Renal cortical epithelial cell (primary cell): ENCODE measurements at places on chromosomes 13 and 19.

GRCh38 chr13:24927810-24928404 is 163.9 kb downstream of the RNF17 start:
- DNase-seq: no peak

DNA sequence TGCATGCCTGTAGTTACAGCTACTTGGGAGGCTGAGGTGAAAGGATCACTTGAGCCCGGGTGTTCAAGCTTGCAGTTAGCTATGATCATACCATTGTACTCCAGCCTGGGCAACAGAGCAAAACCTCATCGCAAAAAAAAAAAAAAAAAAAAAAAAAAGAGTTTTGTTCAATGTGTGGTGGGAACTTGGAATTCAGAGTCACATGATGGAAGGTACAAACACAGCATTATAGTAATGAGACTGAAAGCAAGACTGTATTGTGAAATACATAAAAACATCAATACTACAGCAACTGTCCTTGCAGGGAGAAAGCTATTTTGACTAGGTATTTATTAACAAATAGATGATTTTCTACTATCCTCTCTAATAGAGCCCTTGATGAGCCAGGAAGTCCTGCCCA is 393.2 kb downstream of the DLEU7 start:
- DNase-seq: peak; percentile 90

DNA sequence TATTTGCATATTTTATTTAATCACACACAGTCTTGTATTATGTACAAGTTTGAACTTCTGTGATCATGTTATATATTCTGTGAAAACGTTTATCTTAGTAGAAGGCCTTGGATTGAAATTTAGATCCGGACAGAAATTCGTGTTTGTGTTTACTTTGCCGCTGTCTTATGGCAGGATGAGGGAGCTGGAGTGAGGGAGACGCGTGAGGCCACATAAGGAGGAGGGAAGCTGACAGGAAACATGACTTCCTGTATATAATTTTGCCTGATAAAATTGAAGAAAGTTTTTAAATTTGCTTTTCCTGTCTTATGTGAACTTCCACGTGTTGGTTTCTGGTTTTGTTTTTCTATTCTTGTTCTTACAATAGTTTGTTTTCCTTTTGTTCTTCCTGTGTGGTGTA is 200.2 kb downstream of the MTUS2 start:
- no peak for DNase-seq

GRCh38 chr13:50572129-50572528 is 271.4 kb downstream of the DLEU7 start:
- DNase-seq: no peak

DNA sequence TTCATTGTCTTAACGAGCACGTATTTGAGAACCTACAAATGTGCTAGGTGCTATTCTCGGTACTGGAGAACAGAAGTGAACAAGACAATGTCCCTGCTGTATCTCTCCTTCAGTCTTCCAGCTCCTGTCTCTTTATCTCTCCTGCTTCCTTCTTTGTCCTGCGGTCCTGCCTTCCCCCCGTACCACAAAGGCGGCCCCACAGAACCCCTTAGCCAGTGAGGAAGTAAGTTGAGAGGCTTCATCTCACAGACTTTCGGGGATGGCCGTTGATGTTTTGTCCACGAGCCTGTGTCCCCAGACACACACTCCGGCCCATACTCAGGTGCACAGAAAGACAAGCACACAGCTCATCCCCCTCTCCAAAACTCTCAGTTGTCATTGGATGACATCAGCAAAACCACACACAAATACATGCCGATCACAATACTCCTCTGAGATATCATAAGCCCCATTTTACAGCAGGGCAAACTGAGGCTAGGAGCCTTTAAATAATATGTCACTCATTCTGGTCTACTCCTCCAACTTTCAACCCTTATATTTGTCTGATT is 507 bp upstream of the SWSAP1 start:
- DNase-seq: no peak

DNA sequence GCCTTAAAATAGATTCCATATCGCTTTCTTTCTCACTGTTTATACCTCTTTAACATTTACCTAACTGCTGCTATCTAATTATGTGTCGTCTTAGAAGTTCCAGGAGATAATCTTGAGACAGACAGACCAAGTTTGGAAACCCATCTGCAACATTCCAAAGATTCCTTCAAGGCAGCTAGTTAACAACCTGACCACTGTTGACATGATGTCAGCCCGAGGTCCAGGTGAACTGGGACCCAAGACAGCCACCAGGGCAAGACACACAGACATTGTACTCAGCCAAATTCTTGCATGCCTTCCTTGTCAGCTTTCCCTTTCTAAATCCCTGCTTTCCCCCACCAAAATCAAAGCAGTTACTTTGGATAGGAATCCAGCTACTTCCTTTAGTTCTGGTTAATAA is 1476.5 kb upstream of the PRR20A start:
- no peak for DNase-seq

- peak; percentile 63 for DNase-seq
Measured at GRCh38 chr13:60090574-60090973, 73.2 kb downstream of the DIAPH3 start.

DNA sequence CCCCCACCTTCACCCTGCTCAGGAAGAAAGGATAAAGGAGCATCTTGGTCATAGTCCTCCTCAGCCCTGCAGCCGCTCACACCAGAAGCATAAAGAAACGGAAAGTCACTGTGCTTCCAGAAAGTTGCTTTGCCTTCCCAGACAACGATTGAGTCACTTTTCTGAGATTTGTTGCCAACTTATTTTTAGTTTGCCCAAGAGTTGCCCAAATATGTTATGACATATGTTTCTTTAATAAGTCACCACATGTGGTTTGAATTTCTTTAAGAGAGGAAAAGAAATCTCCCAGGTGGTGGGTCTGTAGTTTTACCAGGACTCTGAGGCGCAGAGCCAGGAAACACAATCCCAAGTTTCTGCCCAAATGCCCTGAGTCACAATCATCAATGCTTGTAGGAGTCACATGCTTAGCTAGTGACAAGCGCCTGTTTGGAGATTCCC is 63.4 kb upstream of the LRCH1 start:
- peak; percentile 9 for DNase-seq

GRCh38 chr13:30334663-30335386 is 27.5 kb upstream of the KATNAL1 start:
- no peak for DNase-seq

GRCh38 chr19:48121909-48122371 is 11.3 kb upstream of the PLA2G4C start:
- DNase-seq: no peak

- DNase-seq: no peak
Measured at GRCh38 chr13:47168618-47169017, 271.8 kb upstream of the HTR2A start.

- DNase-seq: no peak
Measured at GRCh38 chr13:31074756-31075155, 86.9 kb downstream of the HSPH1 start.

- DNase-seq: no peak
Measured at GRCh38 chr13:28582225-28582891, 76.6 kb upstream of the POMP start.

DNA sequence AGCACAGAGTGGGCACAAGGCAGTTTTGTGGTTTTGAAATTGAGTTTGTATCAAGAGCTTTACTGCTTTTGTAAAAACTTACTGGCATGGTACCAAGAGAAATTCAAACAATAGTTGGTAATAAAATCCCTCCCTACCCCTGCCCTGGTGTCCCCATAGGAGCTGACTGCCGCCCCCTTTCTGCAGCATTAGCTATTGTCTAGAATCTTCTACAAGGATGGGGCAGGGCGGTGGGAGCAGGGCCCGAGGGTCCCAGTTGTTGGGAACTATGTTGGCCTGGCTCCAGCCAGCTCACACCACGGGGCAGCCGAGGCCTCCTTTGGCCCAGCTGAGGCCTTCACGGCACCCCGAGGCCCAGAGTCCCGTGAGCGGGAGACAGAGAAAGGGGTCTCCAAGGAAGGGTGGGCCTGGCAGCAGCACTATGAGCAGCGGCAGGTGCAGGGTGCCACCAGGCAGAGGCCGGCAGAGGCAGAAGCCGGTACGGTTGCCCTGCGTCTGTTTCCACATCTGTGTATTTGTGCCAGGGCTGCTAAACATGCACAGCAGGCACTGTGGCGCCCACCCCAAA is 57.9 kb downstream of the KDM4B start:
- DNase-seq: no peak

DNA sequence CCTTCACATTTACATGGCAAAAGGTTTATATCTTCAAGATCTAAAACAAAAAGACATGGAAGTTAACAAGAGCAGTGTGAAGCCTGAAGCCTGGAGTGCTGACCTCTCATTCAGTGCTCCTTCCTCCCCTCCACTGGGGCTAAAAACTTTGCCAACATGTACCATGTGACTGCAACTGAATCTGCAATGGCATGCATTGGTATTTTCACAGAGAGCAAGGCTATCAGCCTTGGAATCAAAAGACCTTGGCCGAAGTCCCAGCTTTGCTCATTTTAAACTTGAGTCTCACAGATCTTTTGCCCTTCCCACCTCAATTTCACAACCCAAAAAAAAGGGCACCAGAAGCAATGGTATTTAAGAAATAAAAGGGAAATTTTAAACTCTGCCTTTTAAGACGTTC is 325.1 kb downstream of the DCT start:
- peak; percentile 64 for DNase-seq

- peak; percentile 19 for DNase-seq
Measured at GRCh38 chr19:49327878-49328544, 3.0 kb upstream of the SLC6A16 start.

- peak; percentile 58 for DNase-seq
Measured at GRCh38 chr19:3132971-3133792, 2.7 kb upstream of the GNA15 start.

DNA sequence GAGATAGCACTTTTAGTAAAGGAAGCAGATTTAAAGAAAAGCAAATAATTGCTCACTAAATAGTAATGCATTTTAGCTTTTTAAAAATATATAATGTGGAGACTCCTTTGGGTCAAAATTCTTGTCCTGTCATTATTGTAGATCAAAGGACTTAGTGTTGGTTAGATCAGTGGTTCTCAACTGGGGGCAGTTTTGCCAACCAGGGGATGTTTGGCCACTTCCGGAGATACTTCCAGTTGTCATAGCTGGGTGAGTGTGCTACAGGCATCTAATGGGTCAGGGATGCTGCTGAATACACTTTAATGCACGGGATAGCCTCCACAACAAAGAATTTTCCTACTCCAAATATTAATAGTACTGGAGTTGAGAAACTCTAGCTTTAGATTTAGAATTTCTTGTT is 126.8 kb downstream of the LMO7 start:
- DNase-seq: no peak

- no peak for DNase-seq
Measured at GRCh38 chr19:43797118-43797517, 5.1 kb downstream of the LYPD5 start.

DNA sequence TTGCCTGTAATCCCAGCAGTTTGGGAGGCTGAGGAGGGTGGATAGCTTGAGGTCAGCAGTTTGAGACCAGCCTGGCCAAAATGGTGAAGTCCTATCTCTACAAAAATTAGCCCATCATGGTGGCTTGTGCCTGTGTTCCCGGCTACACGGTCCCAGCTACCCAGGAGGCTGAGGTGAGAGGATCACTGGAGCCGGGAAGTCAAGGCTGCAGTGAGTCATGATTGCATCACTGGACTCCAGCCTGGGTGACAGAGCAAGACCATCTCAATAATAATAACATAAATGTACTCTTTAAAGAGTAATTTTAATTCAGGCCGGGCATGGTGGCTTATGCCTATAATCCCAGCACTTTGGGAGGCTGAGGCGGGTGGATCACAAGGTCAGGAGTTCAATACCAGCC is 38.7 kb downstream of the SKA3 start:
- DNase-seq: peak; percentile 23
